ENCODE measurements at places on chromosomes 16 and 17.
A peak's percentile ranks its signal among the peaks of the same experiment; 100 is the strongest.

GRCh38 chr17:1029196-1029921 lies 32.4 kb downstream of the TIMM22 start:
- DNase-seq: peak; percentile 43

GRCh38 chr17:78735832-78736525 lies 46.1 kb downstream of the CYTH1 start:
- no peak for DNase-seq

DNA sequence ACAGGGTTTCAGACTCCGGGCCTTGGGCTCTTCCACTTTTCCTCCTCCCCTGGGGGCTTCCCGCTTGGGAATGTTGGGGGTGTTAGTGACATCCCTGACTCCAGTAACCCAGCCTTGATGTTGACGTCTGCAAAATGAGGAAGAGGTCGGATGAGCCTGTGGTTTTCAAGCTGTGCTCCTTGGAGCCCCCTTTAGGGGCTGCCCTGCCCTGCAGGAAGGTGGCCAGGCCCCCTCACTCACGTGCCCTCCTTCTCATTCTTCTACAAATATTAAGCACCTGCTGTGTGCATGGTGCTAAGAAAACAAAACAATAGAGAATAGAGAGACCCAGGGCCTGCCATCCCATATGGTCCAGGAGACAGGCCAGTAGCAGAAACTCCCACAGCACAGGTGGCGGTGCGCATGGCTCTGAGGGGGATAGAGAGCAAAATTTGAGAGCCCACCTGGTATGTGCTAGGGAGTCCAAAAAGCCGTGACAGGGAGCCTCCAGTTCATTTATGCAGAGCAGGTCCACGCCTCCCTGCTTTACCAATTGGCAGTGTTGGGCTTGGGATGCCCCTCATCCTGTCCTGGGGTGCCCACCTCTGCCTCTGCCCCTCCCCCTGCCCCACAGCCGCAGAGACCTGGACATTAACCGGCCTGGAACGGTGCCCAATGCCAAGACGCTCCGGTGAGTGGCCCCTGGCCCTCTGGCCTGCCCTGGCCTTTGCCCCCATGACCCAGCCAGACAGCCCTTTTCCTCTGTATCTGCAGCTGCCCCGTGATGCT lies 7.4 kb downstream of the NDRG4 start:
- DNase-seq: no peak

DNA sequence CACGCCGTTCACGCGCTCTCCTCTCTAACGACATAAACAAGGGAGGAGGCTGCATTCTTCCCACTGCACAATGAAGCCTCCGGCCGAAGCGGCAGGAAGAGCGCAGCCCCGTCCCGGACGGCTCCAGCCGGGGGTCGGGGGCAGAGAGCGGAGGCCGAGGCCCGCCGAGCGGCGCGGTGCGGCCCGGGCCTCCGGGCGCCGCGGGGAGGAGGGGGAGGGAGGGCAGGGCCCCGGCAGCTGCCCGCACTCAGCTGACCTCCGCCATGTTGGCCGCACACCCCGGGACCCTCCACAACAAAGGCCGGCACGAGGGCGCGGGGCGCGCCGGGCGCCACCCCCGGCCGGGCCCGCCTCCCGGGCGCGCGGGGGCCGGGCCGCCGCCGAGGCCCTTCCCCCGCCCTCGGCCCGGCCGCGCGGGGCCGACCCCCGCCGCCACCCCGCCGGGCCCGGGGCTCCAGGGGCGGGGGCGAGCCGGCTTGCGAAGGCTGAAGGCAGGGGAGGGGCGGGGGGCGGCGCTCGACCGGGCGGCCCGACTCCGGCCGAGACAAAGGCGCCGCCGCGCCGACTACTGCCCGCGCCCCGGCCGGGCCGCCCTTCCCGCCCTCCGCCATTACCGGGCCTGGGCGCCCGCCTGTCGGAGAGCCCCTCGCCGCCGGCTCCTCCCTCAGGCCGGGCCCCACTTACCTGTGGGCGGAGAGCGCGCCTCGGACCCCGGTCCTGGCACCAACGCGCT lies 527 bp downstream of the SIAH1 start:
- DNase-seq: peak; percentile 30

- DNase-seq: no peak
These were observed 11.3 kb upstream of the BCAR1 start for GRCh38 chr16:75262800-75263127.

- no peak for DNase-seq
These were observed 12.7 kb downstream of the WFDC1 start for GRCh38 chr16:84307209-84307954.

Measured in inflammatory macrophage treated with lipopolysaccharide for 1 hour (primary cell).